Cortex of kidney (tissue), 1 donor: ENCODE measurements at places on chromosomes 2 and 18.

GRCh38 chr18:76339246-76339620 is 155.8 kb downstream of the ZNF516 start:
- DNase-seq = no peak

DNA sequence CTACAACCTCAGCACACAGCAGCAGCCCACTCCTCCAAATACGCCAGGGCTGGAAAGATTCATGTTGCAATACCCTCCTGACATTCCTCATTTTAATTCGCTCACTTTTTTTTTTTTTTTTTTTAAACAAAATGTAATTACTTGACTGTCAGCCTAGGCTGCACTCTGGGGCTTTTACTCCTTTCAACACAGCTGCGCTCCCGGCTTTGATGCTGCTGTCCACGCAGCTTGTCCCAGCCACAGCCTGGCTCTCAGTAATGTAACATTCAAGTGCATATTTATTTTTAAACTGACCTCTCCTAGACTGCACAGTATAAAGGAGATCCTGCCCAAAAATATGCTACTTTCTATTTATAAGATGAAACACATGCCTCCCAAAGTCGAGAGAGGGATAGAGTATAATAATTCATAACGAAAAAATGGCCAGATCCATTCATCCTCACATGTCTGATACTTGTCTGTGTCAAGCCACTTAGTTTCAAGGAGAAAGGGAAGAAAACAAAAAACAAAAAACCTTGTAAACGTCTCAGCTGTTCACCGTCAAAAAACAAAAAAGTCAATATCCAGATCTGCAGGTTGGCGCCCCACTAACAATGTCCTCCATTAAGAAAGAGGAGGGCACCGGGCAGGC is 949 bp downstream of the CDC42EP3 start:
- no peak for DNase-seq

DNA sequence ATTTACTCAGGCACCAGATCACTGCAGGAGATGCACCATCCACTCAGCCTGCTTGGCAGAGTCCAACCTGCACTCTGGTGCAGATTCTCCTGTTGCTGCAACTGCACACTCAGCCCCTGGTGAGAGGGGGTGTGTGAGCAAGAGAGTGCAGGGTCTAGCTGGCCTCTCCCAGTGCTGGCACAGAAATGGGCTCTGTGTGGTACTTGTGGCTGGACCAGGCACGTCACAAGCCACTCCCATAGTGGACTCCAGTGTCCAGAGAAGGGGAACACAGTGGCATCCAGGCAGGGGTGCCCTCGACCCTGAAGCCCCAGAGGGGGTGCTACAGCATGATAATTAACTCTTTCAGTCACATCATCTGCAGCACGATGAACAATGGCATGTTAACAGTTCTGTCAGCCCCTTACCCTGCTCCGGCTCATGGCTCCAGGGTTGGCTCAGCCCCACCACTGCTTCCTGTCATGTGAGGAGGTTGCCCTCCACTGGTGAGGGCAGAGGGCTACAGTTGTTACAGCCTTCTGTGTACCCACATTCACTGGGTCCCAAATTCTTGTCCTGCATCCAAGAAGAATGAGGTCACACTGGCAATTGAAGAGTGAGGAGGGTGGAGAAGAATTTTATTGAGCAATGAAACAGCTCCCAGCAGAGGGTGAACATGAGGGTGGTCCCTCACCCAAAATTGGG is 135.7 kb downstream of the EVA1A start:
- no peak for DNase-seq

- no peak for DNase-seq
These were observed 124.9 kb upstream of the TTC27 start for GRCh38 chr2:32502941-32503340.

GRCh38 chr18:36446059-36446458 is 148.5 kb downstream of the FHOD3 start:
- DNase-seq = no peak
